ENCODE measurements at places on chromosomes 2 and 18.

GRCh38 chr18:32300914-32301313 lies 111.1 kb downstream of the MEP1B start:
- DNase-seq = no peak

GRCh38 chr2:29763371-29763770 lies 158.0 kb downstream of the ALK start:
- no peak for DNase-seq

DNA sequence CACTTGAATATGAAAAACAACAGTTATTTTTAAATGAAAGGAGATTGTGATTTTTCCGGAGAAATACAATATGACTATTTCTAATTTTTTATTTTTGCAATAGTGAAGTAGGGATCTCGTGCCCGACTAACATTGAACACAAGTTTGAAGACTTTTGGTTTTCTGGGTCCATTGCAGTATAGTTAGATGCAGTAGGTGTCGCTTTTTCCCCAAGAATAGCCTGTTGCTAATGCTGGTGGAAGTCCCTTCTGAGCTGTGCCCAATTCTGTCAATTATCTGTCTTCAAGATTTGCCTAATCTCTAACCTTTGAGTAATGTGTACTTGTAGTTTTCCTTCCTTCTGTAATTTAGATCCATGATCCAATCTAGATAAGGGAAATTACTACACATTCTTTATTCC lies 36.5 kb downstream of the SEMA4F start:
- DNase-seq = no peak

DNA sequence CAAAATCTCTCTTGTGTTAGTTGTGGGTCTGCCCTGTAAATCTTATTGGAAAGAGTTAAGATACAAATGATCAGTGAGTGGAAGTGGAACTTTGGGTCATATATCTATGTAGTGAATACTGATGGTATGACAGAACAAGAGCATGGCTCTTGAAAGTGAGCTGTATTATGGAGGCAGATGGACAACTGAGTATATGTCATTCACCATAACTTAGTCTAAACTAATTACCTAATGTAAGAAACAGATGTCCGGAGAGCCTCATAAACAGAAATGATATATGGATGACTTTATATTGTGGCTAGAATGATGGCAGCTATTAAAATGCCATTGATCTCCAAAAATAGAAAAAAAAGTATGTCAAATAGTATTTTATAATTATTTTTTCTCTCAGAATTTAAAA lies 72.4 kb downstream of the FASTKD2 start:
- DNase-seq = no peak

- DNase-seq = no peak
Observed at GRCh38 chr18:23279931-23280330, 144.6 kb downstream of the CABLES1 start.

GRCh38 chr2:88545118-88545517 lies 82.1 kb downstream of the EIF2AK3 start:
- DNase-seq = no peak

GRCh38 chr2:62264186-62264585 lies 68.3 kb downstream of the B3GNT2 start:
- no peak for DNase-seq

- no peak for DNase-seq
Observed at GRCh38 chr2:174781996-174782395, 17.7 kb upstream of the CHRNA1 start.

GRCh38 chr2:57890464-57890863 lies 156.1 kb upstream of the VRK2 start:
- DNase-seq = no peak

DNA sequence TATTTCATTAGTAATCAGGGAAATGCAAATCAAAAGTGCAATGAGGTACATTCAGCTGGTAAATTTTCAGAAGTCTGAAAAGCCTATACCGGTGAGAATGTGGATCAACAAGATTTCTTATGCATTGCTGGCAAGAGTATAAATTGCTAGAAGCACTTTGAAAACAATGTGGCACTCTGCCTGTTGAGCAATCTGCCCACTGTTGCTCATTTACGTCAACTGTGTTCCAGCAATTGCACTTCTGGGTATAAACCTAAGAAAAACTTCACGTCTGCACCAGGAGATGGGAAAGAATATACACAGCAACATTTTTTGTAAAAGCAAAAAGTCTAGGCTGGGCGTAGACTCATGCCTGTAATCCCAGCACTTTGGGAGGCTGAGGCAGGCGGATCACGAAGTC lies 40.8 kb downstream of the MTERF4 start:
- no peak for DNase-seq

DNA sequence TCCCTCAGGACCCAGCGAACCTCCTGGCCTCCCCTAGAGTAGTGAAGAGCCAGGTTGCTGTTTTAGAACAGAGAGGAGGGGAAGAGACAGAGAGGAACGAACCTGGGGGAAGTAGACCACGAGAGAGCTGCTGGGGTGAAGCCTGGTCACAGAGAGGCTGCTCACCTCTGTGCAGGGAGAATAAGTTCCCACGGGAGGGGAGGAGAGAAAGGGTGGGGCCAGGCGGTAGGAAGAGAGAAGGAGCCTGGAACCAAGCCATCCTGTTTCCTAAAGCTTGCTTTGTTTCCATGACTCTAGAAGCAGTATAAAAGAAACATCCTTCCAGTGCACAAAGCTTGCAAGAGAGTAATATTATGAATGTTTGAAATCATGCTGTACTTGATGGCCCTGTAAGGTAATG lies 147.9 kb downstream of the MYT1L start:
- no peak for DNase-seq

GRCh38 chr2:150247481-150247880 lies 240.0 kb downstream of the RND3 start:
- DNase-seq = no peak

- DNase-seq = no peak
Observed at GRCh38 chr2:151171186-151171585, 90.5 kb downstream of the RBM43 start.

GRCh38 chr18:75031717-75032317 lies 177.1 kb downstream of the PTGR3 start:
- no peak for DNase-seq

DNA sequence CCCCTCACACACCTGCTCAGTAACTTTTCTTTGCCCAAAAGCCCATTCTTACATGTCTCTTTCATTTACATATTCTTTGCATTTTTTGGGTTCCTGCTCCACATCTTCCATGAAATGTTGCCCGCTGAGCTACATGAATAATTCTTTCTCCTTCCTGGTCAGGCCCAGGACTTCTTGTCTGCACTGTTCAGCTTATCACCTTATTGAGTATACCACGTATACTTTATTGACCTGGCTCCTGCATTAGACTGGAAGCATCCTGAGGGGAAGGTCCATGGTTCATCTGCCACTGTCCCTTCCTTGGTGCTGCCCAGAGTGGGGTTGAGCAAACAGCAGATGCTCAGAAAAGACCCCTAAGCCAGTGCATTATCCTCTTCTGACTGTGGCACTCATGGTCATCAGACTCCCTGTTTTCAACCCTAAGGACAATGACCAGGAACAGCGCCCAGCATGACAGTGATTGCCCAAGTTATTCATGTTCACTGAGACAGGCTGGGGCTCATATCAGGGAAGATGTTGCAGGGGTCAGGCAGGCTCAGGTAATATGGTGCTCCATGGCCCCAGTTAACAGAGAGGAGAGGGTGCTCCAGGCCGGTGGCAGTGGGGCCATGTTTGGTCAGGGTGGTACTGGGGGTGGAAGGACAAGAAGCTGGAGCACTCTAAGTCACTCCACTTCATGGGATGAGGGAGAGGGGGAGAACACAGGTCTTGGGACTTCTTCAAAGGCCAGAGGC lies 7.7 kb downstream of the APOB start:
- no peak for DNase-seq

DNA sequence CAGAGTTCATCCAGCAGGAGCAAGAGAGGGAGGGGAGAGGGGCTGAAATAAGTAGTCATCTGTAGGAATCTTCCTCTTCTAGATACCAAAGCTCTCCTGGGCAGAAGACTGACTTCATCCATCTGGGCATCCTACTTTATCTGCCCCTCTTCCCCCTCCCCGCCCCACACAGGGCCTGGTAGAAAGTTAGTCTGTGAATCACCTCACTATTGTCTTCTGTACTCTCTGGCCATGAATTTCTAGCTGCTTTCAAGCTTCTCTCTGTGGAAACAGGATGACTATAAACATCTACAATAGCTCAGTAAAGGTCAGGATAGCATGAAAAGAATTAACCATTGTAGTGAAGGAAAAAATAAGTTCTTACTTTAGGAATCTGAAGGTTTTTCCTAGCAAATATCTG lies 47.7 kb upstream of the RNU4ATAC start:
- DNase-seq = no peak

DNA sequence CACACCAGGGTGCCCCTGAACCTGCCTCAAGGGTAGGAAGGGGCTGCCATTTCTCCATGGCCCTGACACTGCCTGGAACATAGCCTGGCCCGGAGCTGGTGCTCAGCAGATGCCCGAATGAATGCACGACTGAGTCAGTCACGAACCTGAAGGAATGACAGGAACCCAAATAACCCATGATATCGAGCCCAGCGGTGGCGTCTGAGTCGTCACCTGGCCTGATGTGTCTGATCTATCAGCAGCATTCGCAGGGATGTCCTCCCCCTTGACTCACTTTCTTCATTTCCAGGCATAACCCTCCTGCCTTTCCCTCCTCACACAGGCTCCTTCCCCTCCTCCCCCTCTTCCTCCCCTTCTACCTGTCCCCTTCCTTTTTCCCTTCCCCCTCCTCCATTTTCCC lies 52.1 kb upstream of the SMAD7 start:
- DNase-seq = no peak

DNA sequence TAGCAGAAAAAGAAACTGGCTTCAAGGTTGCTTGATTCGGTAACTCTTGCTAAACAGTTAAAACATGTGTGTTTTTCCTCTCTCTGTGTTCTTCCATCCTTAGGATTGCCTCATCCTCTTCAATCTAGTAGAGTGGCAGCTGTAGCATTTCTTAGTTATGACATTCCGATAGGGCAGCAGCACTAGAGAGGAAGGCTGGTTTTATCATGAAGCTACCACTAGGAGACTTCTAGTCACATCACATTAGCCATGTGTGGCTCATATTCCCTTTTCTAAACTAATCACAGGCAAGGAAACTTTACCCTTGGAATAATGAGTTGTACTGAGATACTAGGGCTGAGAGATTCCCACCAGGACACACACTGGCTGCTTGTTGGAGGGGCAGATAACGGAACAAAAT lies 187.6 kb downstream of the DOK6 start:
- no peak for DNase-seq

- no peak for DNase-seq
Observed at GRCh38 chr2:241890524-241891235, 21.2 kb downstream of the RTP5 start.
